Activated T-cell treated with anti-CD3 and anti-CD28 coated beads, Interleukin-2, amount 50 U/mL, for 72 hours (primary cell): ENCODE measurements at places on chromosomes 7 and 10. TPM values are rescaled to one million over a fixed set of nuclear protein-coding genes. Genes with fewer than 3 reads are reported as not detected.

Gene RARRES2
- total RNA-seq, result not detected

Gene GPC2
- total RNA-seq, result 9.7 TPM

Gene TMEM236
- total RNA-seq, result 0.65 TPM

Gene PAOX
- total RNA-seq, result 13.8 TPM

Gene RALA
- total RNA-seq, result 47.1 TPM

Gene MAGI2
- total RNA-seq, result 0.44 TPM

Gene TMEM229A
- not detected for total RNA-seq

Gene CCDC3
- total RNA-seq, result 1.5 TPM
